ENCODE measurements at places on chromosomes 3 and 15.

DNA sequence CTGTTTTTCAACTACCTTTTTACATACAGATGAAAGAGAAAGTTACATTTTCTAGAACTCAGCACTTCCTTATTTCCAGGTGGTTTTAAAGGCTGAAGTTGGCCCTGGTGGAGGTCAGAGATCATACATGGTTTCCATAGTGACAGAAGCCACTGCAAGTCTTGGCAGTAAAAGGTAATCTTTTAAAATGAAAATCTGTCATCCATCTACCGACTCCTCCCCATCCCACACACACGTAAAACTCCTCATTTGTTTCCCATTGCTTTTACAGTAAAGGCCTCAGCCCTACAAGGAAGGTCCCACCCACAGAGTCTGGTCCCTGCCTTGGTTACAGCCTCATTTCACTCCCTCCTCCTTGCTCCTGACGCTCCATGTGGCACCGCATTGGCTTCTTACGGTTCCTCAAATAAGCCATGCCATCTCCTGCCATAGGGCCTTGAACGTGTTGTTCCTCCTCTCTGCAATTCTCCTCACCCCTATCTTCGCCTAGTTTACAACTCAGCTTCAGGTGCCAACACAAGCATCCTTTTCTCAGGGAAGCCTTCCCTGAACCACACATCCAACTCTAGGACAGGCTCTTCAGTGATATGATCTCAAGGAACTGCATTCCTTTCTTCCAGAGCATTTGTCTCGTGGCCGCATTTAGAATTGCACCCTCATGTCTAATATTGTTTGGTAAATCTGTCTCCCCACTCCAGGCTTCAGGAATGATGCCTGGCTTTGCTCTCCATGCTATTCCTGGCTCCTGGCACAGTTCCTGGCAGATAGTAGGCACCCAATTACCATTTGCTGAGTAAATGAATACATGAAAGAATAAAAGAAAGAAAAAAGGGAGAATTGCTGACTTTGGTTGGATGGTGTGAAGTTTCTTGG lies 2.6 kb downstream of the CYP19A1 start:
- no peak for DNase-seq

- no peak for DNase-seq
Observed at GRCh38 chr15:60701261-60702019, 222.5 kb upstream of the ICE2 start.

GRCh38 chr15:60392986-60393790 lies 4.6 kb downstream of the ANXA2 start:
- no peak for DNase-seq

GRCh38 chr3:184368586-184369183 lies 7.2 kb downstream of the POLR2H start:
- no peak for DNase-seq

DNA sequence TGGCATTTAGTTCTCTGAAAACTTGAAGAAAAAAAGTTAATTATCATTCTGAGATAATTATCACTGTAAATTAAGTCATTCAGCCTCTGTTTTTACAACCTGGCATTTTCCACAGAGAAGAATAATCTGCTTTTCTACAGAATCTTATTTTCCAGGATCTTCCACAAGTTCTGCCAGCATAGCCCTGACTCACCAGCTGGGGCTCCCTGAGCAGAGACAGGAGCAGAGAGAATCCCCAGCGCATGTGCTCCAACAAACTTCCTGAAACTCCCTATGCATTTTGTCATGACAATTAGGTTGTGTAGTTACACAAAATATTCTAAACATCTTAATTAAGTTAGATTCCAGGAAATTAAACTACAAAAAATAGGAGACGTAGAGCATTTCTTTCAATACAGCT lies 32.1 kb upstream of the TMEM207 start:
- DNase-seq, result no peak

GRCh38 chr3:30779686-30780287 lies 114.7 kb downstream of the GADL1 start:
- DNase-seq, result no peak
